WTC11 (cell line): ENCODE measurements at places on chromosomes 3 and 15.
A peak's percentile ranks its signal among the peaks of the same experiment; 100 is the strongest.

DNA sequence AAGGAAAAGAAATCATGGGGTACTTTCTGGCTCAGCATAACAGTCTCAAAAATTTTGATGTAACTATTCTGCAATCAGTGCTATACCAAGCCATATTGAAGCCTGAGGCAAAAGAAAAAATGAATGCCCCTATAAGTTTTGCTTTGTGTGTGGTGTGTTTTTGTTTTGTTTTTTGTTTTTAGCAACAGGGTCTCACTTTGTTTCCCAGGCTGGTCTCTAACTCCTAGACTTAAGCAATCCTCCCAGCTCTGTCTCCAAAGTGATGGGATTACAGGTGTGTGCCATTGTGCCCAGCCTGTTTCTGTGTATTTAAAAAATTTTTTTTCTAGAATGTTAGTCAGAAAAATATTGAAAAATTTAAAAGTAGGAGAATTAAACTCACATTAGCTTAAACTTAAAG lies 93.2 kb downstream of the ZNF280D start:
- no peak for DNase-seq

DNA sequence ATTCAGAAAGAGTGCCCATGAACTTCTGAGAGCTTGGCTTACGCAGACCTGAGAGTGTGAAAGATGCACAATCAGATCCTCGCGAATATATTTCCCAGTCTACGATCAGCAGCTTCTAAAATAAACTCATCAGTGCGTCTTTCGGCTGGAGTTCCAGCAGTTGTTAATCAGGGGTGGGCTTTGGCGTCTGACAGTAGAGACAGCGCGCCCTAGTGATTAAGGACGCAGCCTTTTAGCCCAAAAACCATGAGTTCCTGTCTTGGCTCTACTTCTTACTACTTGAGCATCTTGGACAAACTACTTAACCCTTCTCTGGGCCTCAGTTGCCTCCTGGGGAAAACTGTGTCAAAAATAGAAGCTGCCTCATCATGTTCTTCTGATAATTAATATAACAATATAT lies 15.8 kb upstream of the ARRDC4 start:
- DNase-seq: no peak

- no peak for DNase-seq
Measured at GRCh38 chr15:101434032-101434920, 55.2 kb downstream of the PCSK6 start.

DNA sequence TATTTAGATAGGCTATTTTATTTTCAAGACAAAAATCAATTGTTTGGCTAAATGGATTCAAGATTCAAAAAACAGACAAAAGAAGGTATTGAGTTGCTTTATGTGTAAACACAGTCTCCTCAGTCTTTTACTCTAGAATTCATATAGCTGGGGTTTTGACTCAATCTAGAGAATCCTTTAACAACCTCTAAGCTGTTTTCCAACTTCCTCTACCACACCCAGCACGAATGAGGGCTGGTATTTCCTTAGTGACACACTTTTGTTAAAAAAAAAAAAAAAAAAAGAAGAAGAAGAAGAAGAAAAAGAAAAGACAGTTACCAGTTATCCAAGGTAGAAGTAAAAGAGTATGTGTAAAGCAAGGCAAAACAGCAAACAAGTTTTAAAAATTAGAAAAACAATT lies 732.8 kb upstream of the GOLIM4 start:
- DNase-seq: no peak

DNA sequence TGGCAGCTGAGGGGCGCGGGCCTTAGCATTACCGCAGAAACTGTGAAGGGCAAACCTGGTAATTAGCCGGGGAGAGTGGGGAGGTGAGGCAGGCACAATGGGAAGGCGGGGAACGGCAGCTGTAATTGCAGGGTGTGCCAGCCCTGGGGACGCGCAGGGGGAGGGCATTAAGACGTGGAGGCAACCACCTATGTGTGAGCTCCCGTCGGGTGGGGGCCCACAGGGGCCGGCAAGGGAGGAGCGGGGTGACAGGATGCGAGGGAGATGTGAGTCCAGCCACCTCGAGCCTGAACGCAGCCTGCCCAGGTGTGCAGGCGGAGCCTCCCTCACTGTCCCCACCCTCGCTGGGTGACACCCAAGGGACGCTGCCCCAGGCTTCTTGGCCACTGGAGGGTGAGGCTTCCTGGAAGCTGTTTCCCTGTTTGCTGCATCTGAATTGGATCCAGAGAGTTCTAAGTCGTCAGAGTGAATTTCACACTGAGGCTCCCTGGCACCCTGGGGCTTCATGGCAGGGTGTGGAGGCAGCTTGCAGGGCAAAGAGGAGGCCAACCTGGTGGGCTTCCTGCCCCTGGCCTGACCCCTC lies 130.6 kb upstream of the MEF2A start:
- no peak for DNase-seq

DNA sequence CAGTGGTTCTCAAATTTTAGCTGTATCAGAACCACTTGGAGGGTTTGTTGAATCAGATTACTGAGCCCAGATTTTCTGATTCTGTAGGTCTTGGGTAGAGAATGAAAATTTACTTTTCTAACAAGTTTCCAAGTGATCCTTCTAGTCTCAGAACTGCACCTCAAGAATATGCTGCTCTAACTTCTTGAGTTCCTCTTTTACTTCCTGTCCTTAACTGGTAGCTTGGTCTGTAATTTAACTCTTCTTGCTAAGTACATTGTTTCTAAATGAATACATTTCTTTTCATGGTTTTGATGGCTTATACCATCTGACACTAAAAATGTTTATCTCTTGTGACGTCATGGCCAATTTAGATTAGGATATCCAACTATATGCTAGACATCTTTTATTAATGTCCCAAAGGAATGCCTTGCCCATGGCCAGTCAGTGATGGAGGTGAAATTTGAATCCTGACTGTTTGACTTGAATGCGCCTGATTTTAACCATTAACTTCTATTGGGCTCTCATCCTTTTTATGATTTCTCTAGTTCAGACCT lies 262.6 kb upstream of the NAALADL2 start:
- no peak for DNase-seq

DNA sequence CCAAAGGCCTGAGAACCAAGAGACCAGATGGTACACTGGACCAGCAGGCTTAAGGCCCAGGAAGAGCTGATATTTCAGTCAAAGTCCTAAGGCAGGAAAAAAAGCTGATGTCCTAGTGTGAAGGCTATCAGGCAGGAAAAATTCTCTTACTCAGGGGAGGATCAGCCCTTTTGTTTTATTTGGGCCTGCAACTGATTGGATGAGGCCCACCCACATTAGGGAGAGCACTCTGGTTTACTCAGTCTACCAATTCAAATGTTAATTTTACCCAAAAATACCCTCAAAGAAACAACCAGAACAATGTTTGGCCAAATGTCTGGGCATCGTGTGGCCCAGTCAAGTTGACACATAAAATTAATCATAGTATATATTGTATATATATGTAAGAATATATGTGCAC lies 24.5 kb upstream of the MYRIP start:
- no peak for DNase-seq

DNA sequence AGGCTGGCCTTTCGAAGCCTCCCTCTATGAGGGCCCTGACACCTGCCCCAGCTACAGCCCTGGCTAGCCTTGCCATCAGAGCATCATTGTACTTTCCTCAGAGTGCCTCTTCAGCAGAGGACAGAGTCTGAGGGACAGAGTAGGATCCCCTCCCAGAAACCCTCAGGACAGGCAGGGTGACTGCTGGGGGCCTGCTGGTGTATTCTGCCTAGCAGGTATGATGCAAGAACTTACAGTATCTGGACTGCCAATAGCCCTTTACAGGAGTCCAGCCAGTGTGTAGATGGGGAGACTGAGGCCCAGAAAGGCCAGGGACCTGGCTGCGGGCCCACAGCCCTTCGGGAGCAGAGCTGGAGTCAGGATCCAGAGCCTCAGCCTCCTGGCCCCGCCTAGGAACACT lies 19.1 kb downstream of the DUSP7 start:
- DNase-seq: no peak

GRCh38 chr3:197503652-197504051 lies 52.1 kb downstream of the BDH1 start:
- no peak for DNase-seq

DNA sequence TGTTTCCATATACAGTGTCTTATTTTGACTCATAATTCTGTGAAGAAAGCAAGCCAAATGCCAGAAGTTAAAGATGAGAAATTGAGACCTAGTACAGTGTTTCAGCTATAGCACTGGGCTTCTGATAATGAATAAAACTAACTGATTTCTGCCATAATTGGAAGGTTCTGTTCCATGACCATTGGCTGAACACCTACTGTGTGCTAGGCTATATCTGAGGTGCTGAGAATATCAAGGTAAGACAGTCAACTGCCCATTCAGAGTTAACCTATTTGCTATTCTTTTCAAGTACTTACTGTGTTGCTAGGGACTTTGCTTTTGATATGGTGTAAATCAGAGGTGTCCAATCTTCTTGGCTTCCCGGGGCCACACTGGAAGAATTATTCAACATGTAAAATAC lies 73.4 kb downstream of the LHFPL4 start:
- DNase-seq: no peak

DNA sequence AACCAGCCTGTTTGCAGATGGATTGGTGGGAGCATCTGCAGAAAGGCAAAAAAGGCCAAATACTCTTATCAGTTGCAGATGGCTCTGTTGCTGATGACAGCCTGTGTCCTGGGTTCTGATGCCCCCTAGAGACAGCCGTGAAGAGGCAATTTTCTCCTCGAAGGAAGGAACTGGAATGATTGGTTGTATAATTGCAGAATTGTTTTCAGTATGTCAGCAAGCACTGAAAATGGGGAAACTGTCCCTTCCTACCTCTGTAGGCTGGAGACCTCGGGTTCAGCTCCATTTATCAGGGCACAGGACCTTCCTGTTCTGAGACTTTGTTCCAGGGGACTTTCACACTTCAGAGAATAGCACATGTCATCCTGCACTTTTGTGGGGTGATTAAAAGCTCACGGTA lies 103.0 kb downstream of the PGPEP1L start:
- DNase-seq: peak; percentile 29

DNA sequence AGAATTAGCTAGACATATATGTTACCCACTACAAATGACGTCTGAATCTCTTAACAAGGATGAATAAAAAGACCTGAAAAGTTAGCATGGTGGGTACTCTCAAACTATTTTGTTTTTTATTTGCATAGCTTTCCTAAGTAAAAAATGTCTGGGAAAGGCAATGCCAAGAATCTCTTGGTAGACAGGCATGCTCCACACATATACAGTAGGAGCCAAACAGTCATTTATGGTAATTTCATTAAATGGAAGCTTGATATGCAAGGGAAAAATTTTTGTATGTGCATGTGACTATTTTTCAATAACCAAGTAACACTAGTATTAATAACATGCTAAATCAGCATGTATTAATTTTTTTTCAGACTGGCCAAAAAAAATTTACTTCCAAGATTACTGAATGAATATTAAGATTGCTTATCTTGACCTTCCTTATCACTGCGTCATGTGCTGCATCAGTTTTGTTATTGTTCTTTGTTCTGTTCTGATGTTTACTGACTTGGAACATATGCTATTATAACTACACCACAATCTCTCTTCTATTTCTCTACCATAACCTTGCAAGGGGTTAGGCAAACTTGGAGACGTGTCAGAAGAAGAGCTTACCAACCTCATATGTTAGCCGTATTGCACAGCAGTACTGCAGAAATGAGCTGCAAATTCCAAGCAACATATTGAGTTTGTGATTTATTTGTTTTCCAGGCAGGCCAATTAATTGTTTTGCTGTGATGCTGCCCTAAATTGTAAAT lies 255.3 kb downstream of the RBMS3 start:
- DNase-seq: no peak
